ENCODE measurements at places on chromosomes 3 and 15. TPM values are rescaled to one million over a fixed set of nuclear protein-coding genes. Genes with fewer than 3 reads are reported as not detected.

The ZNF660 gene
- not detected for total RNA-seq

- peak; percentile 22 for DNase-seq
These were observed 68.3 kb upstream of the SLC12A8 start for GRCh38 chr3:125280668-125281361.

DNA sequence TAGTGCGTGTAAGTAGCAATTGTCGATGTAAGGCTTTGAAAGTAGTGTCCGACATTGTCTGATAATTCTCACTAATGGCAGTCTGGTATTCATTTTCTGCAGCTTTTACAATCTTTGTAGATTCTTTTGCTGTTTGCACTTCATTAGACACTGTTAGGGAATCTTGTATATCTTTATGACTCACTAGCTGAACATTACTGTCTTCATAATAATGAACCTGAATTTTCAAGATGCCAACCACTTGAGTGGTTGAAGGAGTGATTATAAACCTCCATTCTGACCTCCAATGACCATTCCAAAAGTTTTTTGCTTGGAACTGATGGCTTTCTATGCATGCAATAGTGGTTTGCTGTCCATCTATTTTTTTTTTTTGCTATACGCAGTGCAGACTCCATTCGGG is 76.4 kb upstream of the MFGE8 start:
- DNase-seq: peak; percentile 63

GRCh38 chr15:81375461-81375860 is 1.4 kb upstream of the TMC3 start:
- DNase-seq: no peak

The CACNA2D3 gene
- total RNA-seq: 2.0 TPM

DNA sequence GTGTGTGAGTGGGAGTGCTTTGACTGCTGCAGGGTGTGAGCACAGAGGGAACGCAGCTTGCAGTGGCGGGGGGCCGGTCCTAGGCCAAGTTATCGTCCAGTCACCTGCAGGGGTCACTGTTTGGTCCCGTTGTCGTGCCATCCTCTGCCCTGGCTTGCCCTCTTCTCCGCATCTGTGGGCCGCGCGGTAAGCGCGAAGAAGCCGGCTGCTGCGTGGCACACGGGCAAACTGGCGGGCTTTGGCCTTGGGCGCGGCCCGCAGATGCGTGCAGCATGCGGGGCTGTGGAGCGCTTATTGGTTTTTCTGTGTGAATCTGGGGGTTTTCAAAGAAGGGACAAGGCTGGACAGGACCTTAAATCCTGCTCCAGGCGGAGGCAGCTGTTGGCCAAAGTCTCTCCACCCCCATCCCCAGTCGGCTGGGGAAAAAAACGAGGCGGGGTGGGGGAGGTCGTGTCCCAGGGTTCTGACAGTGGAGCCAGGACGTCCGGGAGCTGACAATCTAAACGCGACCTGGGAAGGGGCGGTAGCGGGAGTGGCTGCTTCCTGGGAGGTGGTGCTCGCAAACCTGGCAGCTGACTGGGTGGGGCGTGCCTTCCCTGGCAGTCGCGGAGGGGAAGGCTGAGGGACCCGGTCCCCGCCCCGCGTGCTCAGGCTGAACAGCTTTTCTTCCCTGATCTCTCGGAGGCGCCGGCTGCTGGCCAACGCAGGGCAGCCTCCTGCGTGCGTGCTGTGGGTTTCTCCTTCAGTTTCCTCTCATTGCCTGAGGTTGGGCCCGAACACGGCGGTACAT is 39.7 kb upstream of the VEPH1 start:
- peak; percentile 49 for DNase-seq

The WDR72 gene
- not detected for total RNA-seq

- DNase-seq: no peak
These were observed 228.8 kb upstream of the LYSMD4 start for GRCh38 chr15:99962006-99962561.

GRCh38 chr3:86554383-86554782 is 436.6 kb downstream of the VGLL3 start:
- no peak for DNase-seq

DNA sequence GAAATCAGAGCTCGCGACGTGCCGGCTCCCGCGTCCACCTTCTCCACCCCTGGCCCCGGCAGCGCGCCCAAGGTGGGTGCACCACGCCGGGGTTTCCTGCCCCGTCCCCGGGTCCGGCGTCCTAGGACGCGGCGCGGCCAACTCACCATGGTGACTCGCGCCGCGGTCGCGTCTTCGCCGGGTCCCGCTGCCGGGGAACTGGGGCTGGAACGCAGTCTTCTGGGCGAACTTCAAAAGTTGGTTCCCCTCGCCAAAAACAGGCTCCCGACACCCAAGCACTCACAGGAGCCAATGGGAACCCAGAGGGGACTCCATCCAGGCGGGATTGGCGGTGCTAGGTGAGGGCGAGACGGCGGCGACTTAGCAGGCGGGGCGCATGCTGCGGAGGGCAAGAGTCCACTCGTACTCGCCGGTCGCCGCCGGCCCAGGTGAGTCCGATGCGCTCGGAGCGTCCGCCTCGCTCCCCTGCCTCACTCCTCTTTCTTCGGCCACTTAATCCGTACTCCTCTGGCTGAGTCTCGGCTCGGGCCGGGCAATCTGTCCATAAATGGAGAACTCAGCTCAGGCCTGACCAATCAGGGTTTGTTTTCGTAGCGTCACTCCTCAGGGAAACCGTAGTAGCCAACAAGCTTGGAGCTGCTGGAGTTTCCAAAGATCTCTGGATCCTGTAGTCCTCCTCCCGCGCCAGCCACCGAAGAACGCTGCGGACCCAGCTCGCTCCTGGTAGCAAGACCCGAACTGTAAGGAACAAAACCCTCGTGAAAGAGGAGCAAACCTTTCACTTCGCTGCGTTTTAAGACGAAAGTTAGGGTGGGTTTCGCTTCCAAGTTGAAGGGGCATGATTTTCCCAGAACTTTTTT is at the start of gene MYO1E:
Gene MYO1E (minus strand): TSS at position 520 of the 860 bp plus-strand sequence. CDS start 371 bp downstream, at position 149.
- DNase-seq: peak; percentile 95

The CCR8 gene
- total RNA-seq: not detected

The TMEM45A gene
- total RNA-seq: 17.9 TPM

DNA sequence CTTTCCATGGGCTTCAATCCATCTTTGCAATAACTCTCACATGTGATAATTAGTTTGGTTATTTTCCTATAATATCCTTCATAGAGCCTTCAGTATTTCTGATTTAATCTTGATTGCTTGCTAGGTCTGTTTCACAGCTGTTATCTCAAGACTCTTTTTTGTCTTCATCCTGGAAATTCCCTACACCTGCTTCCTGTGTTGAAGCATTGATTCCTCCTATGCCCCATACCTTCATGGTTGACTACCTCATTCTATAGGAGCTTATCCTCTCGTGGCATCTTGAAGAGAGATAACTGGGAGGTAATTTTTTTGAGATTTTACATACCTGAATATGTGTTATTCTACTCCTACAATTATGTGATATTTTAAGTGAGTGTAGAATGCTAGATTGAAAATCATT is 26.7 kb downstream of the PIK3CA start:
- DNase-seq: no peak

- no peak for DNase-seq
These were observed 3.0 kb downstream of the LMCD1 start for GRCh38 chr3:8504611-8504973.

- DNase-seq: peak; percentile 57
These were observed 53.4 kb downstream of the LARS2 start for GRCh38 chr3:45441584-45442310.

DNA sequence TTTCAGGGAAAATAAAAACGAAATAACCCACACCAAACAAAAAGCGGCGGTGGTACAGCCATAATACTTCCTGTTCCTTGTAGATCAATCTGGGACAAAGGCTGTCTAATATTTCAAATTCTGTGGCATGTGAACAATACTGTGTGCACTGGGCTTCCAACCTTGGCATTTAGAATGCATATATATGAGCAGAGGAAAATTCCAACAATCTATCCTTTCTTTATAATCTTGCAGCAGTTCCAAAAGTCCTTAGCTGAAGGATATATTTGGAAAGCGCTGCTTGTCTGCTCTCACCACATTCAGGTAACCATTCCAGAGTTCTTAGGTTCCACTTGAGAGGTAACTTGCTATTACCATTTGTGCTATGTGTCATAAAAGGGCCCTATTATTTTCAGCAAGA is 231.8 kb downstream of the RBMS3 start:
- no peak for DNase-seq

The GOLGA8H gene
- total RNA-seq: 1.6 TPM

The ST8SIA2 gene
- total RNA-seq: not detected

GRCh38 chr3:111315930-111316587 is 225.9 kb upstream of the CD96 start:
- DNase-seq: peak; percentile 15

DNA sequence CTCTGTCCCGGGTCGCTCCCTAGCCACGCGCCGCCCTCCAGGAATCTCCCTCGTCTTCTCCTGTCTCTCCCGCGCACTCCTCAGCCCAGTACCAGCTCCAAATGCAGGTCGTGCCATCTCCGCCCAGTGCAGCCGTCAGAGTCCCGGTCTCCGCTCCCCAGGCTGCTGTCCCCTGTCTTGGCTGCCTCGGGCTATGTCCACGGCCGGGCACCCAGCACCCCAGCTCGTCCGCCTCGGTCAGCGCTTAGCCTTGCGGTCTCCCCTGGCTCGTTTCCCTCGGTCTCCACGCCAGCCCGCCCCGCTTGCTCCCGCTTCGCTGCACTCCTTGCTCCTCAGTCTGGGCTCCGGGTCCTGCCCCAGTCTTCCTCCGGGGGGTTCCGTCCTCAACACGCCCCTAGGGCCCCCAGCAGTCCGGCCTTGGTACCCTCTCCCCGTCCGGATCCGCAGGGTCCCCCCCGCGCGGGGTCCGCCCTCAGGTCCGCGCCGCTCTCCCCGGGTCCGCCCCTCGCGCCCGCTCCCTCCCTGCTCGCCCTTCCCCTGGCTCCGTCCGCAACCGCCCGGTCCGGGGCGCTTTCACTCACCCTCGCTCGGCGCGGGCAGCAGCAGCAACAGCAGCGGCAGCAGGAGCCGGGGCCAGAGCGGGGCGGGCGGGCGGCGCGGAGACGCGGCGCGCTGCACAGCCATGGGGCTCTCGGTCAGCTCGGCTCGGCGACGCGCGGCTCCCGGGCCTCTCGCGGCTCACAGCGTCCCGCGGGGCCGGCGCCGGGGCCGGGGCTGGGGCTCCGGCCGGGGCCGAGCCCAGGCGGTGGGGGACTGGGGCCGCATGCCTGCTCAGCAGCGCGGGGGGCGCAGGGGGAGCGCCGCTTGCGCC is 462 bp downstream of the IGDCC3 start:
- peak; percentile 5 for DNase-seq

- no peak for DNase-seq
These were observed 27.0 kb downstream of the NSMCE3 start for GRCh38 chr15:29242456-29243242.

GRCh38 chr3:43247561-43248184 is 38.7 kb upstream of the SNRK start:
- DNase-seq: no peak

- DNase-seq: peak; percentile 15
These were observed 192.6 kb upstream of the MBNL1 start for GRCh38 chr3:152076148-152076547.

GRCh38 chr15:76147906-76148570 is 88.3 kb downstream of the TMEM266 start:
- peak; percentile 22 for DNase-seq

DNA sequence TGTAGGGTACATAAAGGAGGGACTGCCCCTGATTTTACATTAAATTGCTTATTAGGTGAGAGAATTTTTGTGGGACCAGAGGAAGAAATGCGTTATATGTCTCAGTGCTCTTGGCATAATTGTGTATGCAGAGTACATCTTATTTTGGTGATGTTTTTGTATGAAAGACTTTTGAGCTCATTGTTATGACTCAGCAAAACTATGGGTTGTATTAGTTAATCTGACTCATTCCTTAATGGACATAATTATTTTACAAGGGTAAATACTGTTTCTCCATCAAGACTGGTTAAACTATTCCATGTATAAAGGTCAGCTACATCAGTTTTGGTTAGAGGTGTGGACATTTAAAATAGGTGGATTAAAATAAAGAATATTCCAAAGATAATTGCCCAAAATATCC is 156.8 kb downstream of the ALCAM start:
- no peak for DNase-seq

GRCh38 chr15:36595611-36596010 is 16.2 kb downstream of the CDIN1 start:
- no peak for DNase-seq

DNA sequence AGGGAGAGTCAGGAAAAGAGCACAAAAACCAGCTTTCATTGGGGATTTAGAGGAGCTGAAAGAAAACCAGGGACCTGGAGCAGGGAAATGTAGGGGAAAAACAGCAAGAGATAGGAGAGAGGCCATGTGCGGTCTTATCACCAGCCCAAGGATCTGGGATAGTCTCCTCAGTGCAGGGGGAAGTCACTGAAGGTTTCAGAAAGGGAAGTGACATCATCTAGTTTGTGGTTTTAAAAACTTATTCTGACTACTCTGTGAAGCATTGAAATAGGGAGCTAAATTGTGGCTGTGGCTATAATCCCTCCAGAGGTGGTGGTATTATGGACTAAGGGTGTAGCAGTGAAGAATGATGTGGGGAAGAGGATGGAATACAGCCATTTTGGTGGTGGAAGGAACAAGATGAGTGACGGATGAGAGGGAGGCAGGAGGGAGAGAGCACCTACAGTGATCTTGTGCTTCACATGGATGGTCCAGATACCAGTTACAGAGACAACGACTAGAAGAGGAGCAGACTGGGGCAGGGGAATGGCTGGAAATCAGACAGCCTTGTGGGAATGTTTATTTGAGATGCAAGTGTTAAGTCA is 72.7 kb downstream of the HMG20A start:
- peak; percentile 57 for DNase-seq

DNA sequence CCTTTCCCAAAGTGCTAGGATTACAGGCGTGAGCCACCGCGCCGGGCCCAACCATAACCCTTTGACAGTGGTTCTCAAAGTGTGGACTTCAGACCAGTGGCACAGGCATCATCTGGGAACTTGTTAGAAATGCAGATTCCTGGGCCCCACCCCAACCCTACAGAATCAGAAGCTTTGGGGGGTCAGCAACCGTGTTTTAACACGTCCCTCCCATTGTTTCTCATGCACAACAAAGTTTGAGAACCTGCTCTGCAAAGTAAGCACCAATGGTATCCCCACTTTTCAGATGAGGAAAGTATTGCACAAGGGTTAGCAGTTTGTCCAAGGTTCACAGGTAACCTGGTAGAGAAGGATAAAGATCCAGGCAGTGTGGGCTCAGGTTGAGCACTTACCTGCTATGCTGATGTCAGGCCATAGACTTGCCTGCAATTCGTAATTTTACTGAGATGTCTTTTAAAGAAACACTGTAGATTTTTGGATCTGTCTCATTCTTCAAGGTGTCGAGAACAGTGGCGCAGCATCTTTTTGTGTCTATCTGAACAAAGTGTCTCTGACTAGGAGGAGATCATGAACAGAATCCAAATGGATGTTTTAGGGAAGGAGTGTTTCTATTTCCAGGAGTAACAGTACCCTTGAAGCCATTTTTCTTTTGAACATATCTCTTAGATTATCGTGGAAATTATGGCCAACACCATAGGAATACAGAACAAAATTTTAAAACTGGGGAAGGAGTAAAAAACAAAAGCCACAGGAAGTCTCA is 2.5 kb downstream of the GXYLT2 start:
- no peak for DNase-seq

The MLH1 gene
- 82.6 TPM for total RNA-seq

DNA sequence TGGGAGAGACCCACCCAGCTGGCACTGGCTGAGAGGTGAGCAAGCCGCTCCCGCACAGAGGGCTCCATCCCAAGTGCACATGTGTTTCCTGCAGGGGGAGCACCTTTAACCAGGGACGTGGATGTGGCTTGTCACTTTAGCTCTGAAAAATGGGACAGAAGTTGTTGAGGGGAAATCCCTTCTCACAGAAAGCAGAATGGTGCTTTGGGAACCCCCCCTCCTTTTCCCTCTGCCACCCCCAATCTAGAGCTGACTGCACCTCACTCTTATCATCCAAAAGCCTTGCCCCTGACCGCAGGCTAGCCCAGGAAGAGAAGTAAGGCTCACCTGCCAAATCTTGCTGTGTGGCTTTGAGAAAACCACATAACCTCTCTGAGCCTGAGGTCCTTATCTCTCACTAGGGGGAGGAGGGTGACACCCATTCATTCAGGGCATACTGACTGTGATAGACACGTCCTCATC is 77.9 kb downstream of the RPN1 start:
- DNase-seq: peak; percentile 44
